Upper lobe of right lung (tissue), 1 donor: ENCODE measurements at places on chromosomes 1 and 21. TPM values are rescaled to one million over a fixed set of nuclear protein-coding genes. Genes with fewer than 3 reads are reported as not detected.

GRCh38 chr1:245094092-245094491, 60.7 kb upstream of the KIF26B start:
- peaks cover 9% of the 10 kb centered on the region for H3K4me1 ChIP-seq
- no peak overlapping the region for H3K27ac ChIP-seq
- no peak overlapping the region for H3K4me3 ChIP-seq
- H3K36me3 ChIP-seq = no peaks in the 10 kb centered on the region

GRCh38 chr1:34618381-34618780, 136.5 kb upstream of the GJB5 start:
- DNase-seq = no peak
- no peak overlapping the region for H3K27ac ChIP-seq
- no peaks in the 10 kb centered on the region for H3K36me3 ChIP-seq
- H3K4me1 ChIP-seq = no peaks in the 10 kb centered on the region

- H3K27me3 ChIP-seq = no peaks in the 10 kb centered on the region
- no peak overlapping the region for H3K27ac ChIP-seq
- no peaks in the 10 kb centered on the region for H3K4me1 ChIP-seq
- no peak overlapping the region for H3K4me3 ChIP-seq
Observed at GRCh38 chr1:66394603-66395002, 139.3 kb upstream of the SGIP1 start.

DNA sequence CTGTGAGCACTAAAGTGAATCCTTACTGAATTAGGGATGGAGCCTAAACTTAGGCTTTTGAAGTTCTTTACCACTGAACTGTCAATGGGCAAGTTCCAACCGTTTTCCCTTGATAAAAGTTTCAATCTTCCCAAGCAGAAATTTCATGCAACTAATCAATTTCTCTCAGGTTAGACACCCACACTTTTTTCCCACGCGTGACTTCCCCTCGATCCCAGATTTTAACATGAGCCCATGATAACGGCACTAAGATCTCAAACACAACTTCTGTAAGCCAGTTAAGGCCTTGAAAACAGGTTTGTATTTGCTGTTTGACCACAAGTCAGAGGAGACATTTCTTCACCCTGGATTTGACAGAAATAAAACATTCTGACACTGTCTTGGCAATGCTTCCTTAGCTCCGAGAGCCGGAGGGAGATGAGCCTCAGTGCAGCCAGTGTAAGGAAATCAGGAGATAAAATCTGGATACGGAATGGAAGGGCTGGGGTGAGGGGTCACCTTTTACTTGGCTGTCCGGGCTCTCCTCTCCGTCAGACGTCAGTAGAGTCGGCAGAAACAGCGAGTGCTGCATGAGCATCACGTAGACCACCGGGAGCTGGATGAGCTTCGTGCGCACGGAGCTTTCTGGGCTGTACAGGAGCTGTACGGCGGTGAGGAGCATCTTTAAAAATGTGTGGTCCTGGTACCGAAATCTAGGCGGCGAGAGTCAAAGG, 39.7 kb downstream of the MRAP start:
- DNase-seq = no peak
- no peaks in the 10 kb centered on the region for H3K4me1 ChIP-seq
- H3K27me3 ChIP-seq = no peaks in the 10 kb centered on the region
- H3K36me3 ChIP-seq = peaks cover 84% of the 10 kb centered on the region

The PTPN22 gene
- 12.2 TPM for total RNA-seq

The NLRP3 gene
- 4.9 TPM for total RNA-seq

- no peaks in the 10 kb centered on the region for H3K27me3 ChIP-seq
- H3K4me3 ChIP-seq = no peak overlapping the region
- DNase-seq = no peak
- H3K36me3 ChIP-seq = no peaks in the 10 kb centered on the region
- no peaks in the 10 kb centered on the region for H3K4me1 ChIP-seq
- no peak overlapping the region for H3K27ac ChIP-seq
Observed at GRCh38 chr1:187862506-187862905, 1033.8 kb downstream of the PLA2G4A start.

The SLAMF8 gene
- 34.6 TPM for total RNA-seq

GRCh38 chr1:241706967-241707366, 54.9 kb downstream of the WDR64 start:
- H3K4me3 ChIP-seq = no peak overlapping the region
- no peaks in the 10 kb centered on the region for H3K36me3 ChIP-seq
- no peak for DNase-seq
- no peaks in the 10 kb centered on the region for H3K27me3 ChIP-seq
- no peak overlapping the region for H3K27ac ChIP-seq

DNA sequence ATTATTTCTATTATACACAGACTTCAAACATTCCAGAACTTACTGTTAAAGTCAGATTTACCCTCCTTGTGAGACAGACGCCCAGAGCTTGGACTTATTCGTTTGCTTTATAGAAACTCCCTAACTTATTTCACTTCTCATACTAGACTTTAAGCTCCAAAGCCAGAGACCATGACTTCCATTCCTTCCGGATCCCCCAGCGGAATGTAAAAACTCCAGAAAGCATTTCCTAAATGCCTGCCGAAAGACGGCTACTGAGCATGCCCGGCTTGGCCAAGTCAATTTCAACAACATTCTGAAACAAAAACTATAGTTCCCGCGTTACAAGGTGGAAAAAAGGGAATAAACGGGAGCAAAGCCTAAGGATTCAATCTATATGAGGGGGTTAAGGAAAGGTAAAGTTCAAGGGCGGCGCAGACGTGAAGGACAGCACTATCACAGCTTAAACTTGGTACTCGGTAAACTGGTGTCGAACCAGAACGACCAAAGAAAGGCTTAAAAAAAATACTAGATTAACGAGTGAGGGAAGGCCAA, 1.1 kb downstream of the USP48 start:
- no peaks in the 10 kb centered on the region for H3K27me3 ChIP-seq
- peaks cover 24% of the 10 kb centered on the region for H3K4me1 ChIP-seq
- peak overlapping the region; percentile 100 for H3K27ac ChIP-seq
- peak overlapping the region; percentile 99 for H3K4me3 ChIP-seq
- H3K36me3 ChIP-seq = no peaks in the 10 kb centered on the region
- peak; percentile 40 for DNase-seq

DNA sequence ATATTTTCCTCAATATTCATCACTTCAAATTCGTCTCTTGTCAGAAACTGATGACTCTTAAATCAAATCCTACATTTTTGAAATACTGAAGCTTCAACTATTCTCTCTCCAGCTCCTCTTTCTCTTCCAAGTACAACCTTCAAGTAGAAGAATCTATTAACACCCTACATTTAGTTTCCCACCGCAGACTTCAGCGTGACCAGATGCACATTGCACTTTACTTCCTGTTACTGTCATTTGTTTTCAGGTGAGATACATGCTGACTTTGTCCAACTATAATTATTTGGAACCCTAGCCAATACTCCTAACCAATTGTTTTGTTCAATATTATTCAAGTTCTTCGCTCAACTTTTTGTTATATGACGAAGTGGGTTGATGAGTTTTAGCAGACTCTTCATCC, 116.0 kb downstream of the MRPL39 start:
- no peak overlapping the region for H3K27ac ChIP-seq
- H3K36me3 ChIP-seq = no peaks in the 10 kb centered on the region
- no peaks in the 10 kb centered on the region for H3K4me1 ChIP-seq
- no peaks in the 10 kb centered on the region for H3K27me3 ChIP-seq
- no peak overlapping the region for H3K4me3 ChIP-seq
- DNase-seq = no peak

DNA sequence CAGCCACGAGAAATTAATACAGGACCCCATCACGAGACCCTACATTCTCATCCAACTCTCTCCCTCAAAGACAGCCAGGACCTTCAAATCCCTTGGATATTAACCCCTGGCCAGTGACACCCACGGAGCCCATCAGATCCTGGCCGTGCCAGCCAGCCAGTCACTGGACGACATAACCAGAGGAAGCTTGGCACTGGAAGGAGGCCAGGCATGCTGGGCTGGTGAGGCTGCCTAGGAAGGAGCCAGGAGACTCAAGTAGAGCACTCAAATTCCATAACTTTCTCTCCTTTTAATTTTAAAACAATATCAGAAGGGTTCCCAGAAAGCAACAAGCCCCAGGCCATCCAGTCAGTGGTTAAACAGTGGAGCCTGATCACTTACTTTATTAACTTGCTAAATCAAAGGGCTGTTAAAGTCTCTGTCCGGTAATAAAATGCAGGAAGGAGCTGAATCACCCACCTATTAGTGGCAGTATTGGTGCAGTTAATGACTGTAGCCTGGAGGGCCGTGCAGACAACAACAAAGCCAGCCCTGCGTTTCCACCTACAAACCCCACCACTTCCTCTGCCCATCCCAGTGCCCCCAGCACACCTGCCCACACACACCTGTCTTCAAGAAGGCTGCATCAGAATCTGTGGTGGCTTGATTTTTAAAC, 78.0 kb downstream of the HIVEP3 start:
- no peak overlapping the region for H3K27ac ChIP-seq
- H3K27me3 ChIP-seq = no peaks in the 10 kb centered on the region
- H3K4me1 ChIP-seq = no peaks in the 10 kb centered on the region
- H3K4me3 ChIP-seq = no peak overlapping the region

The HHIPL2 gene
- not detected for total RNA-seq

GRCh38 chr1:112982328-112982727, 26.3 kb upstream of the SLC16A1 start:
- no peaks in the 10 kb centered on the region for H3K36me3 ChIP-seq
- no peak overlapping the region for H3K4me3 ChIP-seq
- DNase-seq = no peak
- H3K27ac ChIP-seq = no peak overlapping the region
- peaks cover 7% of the 10 kb centered on the region for H3K4me1 ChIP-seq

GRCh38 chr1:154611150-154611862, 3.3 kb upstream of the ADAR start:
- no peaks in the 10 kb centered on the region for H3K27me3 ChIP-seq
- no peak for DNase-seq
- H3K27ac ChIP-seq = no peak overlapping the region
- H3K4me1 ChIP-seq = peaks cover 15% of the 10 kb centered on the region
- H3K36me3 ChIP-seq = no peaks in the 10 kb centered on the region

- no peak for DNase-seq
- H3K27ac ChIP-seq = no peak overlapping the region
- no peaks in the 10 kb centered on the region for H3K4me1 ChIP-seq
- no peak overlapping the region for H3K4me3 ChIP-seq
- no peaks in the 10 kb centered on the region for H3K27me3 ChIP-seq
Observed at GRCh38 chr1:109605381-109605780, 14.0 kb downstream of the GNAT2 start.

The DENND2D gene
- 78.2 TPM for total RNA-seq

DNA sequence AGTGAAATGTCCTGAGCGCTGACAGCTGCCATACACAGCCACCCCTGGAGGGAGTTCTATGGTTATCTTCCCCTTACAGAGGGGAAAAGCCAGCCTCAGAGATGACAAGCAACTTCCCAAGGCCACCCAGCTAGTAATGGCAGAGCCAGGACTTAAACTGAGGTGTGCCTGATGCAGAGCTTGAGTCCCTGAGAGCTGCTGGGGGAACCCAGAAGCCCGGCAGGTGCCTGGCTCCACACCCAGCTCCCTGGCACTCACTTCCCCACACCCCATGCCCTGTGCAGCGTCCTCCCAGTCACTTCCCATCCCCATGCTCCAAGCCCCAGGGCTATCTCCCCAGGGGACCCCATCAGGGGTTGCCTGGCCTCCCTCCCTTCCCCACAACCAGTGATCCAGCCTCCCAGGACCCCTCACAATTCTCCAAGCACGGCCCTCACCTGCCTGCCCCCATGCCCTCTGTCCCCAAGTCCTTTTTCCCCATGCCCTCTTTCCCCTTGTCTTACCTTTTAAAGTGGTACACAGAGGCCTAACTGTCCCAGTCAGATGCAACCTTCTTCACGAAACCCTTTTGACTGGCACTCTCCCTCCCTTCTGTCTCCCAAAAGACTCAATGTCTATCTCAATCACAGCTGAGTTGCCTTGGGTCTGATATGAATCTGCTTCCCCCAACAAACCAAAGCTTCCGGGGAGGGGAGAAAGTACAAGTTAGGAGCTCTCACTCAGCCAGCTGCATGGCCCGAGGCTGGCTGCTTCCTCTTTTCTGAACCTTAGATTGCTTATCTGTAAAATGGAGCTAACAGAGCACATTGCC, 39.8 kb upstream of the LRP8 start:
- H3K4me1 ChIP-seq = no peaks in the 10 kb centered on the region
- H3K36me3 ChIP-seq = no peaks in the 10 kb centered on the region
- H3K27ac ChIP-seq = no peak overlapping the region
- DNase-seq = peak; percentile 53
- H3K27me3 ChIP-seq = no peaks in the 10 kb centered on the region
- H3K4me3 ChIP-seq = no peak overlapping the region

The ATAD3A gene
- 21.9 TPM for total RNA-seq
